Stimulated activated CD8-positive, alpha-beta memory T cell treated with anti-CD3 and anti-CD28 coated beads, Interleukin-15, amount 100 ng/mL, for 1 hour (primary cell): ENCODE measurements at places on chromosomes 5 and 9.

GRCh38 chr9:12854221-12854620 is 79.4 kb downstream of the LURAP1L start:
- DNase-seq = no peak

DNA sequence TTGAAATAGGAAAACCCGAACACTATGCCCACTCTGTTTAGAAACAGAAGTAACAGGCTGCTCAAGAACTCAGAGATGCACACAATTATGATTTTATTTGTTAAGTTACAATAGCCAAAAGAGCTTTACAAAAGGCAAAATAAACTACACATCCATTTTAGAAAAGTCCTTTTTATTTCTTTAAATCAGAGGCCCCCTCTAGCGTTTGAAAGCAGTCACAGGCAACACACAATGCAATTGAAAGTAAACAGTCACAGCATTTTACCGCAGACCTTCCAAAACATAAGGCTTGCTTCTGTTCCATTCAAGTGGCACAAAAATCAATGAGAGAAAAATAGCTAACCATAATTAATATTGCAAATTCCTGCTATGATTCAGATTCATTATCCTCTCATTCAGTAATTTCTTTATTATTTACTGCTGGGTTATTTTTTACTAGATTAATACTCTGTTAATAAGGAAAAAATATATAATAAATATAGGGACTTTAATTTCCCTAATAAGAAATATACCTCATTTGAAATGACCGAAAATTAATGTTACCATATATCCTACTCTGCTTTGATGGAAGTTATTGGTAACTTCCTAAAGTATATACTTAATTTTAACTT is 78.3 kb downstream of the CEP120 start:
- no peak for DNase-seq

DNA sequence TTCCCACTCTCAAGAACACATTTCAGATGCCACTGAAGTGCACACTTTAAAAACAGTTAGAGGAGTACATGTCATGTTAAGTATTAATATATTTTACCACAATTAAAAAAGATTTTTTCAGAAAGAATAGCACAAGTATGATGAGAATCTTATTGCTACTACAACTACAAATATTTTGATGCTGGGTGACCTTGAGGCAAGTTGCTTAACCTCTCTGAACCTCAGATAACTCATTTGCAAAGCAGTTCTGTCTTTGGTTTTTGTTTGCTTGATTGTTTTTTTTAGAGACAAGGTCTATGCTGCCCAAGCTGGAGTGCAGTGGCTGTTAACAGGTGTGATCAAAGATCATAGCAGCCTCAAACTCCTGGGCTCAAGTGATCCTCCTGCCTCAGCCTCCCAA is 13.7 kb upstream of the EBF1 start:
- DNase-seq = no peak

DNA sequence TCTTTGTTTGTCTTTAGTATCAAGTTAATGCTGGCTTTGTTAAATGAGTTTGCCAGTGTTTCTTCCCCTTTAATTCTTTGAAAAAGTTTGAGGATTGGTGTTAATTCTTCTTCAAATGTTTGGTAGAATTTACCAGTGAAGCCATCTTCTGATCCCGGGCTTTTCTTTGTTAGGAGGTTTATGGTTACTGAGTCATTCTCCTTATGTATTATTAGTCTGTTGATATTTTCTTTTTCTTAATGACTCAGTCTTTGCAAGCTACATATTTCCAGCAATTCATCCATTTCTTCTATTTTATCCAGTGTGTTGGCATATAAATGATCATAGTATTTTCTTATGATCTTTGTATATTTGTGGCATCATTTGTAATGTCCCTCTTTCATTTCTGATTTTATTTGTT is 74.5 kb upstream of the SPINK5 start:
- no peak for DNase-seq

GRCh38 chr5:56734091-56734694 is 81.2 kb upstream of the MAP3K1 start:
- no peak for DNase-seq

DNA sequence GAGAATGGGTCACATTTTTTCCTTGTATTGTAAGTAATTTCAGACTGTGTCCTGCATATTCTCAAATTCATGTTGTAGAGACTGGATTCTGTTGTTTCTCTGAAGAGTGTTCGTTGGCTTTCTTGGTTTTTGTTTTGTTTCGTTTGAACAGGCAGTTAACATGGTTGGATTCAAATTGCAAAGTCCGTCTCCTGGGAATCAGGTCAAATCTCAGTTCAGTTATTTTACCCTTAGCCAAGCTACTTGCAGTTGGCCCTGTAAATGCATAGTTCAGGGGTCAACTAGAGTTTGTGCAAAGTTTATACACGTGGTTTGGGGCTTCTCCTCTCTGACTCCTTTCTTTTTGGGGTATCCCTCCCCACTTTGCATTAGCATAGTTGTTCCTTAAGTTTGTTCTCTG is 21.7 kb upstream of the FBXW11 start:
- DNase-seq = no peak

- DNase-seq = no peak
Measured at GRCh38 chr5:107387526-107388140, 283.1 kb downstream of the EFNA5 start.

GRCh38 chr5:153885141-153885540 is 153.6 kb downstream of the FAM114A2 start:
- no peak for DNase-seq

GRCh38 chr9:80951675-80952074 is 737.7 kb downstream of the TLE1 start:
- DNase-seq = no peak

DNA sequence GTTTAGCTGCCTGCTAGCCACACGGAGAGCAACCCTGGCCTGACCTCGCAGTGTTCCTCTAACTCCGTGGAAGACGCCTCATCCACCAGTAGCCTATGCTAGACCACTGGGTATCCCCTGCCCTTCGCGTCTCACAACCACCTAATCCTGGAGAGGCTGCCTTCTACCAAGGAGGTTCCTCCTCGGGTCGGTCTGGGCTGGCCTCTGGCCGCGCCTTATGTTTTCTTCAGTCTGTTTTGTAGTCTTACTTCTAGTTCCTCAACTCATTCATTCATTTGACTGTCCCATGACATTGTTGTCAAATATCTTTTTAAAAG is 1.6 kb upstream of the TPM2 start:
- no peak for DNase-seq

GRCh38 chr9:107952773-107953172 is 463.2 kb upstream of the KLF4 start:
- DNase-seq = no peak

DNA sequence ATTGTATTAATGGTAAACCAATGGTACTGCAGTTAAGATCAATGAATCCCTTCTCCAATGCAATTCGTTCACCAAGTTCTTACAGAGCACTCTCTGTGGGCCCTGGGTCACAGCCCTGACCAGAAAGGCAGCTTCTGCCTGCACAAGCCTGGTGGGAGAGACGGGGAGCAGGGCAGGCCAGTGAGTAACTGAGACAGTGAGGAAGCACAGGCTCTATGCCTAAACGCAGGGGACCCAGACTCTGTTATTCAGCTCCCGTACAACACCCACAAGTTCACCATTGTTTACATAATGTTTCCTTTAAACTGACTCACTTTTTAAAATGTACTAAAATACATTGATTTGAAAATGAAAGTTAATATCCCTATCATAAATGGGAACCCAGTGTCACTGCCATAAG is 40.5 kb upstream of the CTSL start:
- no peak for DNase-seq

DNA sequence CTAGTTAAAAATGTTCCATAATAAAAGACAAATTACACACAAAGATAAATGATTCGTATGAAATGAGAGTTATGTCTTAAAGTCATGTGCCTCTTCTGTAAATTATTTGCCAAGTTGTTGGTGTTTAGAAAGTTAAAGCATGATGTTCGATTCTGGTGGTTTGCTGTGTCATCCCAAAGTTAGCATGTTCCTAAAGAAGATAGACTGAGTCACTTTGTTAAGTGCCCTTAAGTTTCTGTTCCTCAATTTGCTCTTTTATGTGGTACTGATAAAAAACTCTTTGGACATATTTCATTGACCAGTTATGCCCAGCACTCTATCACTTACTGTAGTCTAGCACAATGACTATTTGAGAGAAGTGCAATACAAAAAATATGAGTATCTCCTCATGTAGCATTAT is 366.9 kb upstream of the ZNF608 start:
- no peak for DNase-seq

GRCh38 chr5:124701873-124702425 is 44.5 kb downstream of the ZNF608 start:
- no peak for DNase-seq

- DNase-seq = no peak
Measured at GRCh38 chr9:78963911-78964310, 607.9 kb upstream of the TLE4 start.

DNA sequence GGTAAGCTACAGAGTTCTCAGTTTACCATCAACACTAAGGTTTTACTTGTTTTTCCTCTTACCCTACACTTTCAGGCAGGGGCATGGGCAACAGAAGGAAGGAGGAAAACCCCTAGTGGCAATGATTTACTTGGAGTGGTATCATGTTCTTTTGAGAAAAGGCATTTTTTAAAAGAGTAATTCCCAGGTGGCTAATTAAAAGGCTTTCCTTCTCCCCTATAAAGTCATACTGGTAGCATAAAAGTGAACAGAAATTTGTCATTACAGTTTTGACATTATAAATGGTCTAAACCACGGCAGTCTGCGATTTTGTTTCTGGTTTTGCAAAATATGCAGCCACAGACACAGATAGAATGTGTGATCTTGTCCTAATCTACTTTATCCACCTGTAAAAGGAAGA is 30.9 kb upstream of the OR2K2 start:
- DNase-seq = no peak

DNA sequence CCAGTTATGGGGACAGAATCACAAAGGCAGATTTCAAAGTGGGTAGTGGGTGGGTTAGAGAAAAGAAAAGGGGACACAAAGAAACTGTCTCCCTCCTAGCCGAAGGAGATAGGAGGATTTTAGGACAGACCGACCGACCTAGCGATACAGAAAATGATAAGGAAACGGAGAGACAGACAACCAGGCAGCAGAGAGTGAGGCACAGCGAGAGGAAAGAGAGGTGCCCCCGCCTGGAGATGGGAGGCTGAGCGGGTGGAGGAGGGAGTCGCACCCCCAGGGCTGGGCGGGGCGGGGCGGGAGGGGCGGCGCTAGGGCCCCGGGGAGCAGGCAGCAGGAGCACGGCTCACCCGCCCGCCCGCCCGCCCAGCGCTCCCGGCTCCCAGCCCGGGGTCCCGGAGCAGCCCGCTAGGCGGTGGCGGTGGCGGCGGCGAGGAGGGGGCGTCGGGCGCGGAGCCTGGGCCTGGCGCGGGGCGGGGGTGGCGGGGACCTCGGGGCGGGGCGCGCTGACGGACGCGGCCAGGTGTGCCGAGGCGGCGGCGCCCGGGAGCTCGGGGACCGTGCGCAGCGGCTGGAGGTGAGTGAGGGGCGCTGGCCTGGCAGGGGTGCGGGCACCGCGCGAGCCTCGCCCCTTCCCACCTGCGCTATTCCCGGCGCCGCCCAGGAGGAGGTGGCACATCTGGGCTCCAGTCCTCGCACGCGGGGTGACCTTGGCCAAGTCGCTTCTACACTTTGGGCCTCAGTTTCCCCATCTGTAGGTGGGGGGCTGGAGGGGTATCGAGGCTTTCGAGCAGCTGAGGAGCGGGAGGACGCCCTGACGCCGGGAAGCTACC is 15.9 kb upstream of the SYNPO start:
- no peak for DNase-seq

DNA sequence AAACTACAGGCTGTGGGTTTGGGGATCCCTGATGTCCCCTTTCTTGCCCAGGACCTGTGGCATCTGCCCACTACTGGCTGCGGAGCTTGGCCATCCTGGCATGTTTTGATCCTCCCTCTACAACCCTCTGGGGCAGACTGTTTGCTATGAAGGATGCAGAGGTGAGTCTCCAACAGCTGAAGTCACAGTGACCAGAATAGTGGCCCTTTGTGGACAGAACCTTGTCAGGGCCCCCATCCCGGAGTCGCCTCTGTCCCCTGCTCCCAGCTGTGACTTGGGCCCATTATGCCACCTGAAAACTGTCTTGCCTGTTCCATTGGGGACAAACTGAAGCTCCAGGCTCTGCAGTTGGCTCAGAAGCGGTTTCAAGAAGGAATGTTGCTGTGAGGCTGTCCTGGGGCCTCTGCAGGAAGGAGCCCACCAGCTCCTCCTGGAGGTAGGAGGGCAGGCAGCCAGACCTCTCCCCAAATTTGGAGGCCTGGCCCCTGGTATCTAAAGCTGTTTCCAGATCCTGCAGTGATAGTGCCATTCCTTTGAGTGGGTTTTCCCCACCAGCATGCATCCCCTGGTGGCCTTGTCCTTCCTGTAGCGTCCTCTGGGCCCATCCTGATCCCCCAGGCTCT is 93.3 kb downstream of the BARX1 start:
- DNase-seq = no peak
